ENCODE measurements at places on chromosomes 11 and 22.

DNA sequence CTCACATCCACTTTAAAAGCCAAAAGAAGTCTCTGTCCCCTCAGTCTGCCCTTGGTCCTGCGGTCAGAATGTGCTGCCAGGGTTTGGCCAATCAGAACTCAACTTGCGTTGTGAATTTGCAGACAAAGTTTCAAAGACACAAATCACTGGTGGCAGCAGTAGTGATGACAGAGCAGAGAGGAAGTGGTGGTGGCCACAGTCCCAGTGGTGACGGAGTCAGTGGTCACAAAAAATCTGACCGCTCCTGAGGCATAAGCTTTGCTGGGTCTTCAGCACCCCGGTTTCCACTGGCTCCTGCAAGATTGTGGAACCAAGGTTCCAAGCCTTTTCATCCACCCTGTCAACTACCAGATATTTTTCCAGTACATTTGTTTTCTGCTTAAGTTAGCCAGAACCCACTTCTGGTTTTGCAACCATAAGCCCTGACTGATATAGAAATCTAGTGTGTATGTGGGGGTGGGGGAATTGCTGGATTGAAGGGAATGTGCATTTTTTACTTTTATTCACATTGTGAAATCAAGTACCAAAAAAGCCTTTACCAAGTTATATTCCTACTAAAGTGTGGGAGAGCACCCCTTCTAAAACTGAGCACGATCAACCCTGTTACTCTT lies 112.3 kb downstream of the TMPRSS5 start:
- peak; percentile 43 for DNase-seq

GRCh38 chr22:34296461-34296860 lies 376.2 kb upstream of the LARGE1 start:
- DNase-seq = no peak

DNA sequence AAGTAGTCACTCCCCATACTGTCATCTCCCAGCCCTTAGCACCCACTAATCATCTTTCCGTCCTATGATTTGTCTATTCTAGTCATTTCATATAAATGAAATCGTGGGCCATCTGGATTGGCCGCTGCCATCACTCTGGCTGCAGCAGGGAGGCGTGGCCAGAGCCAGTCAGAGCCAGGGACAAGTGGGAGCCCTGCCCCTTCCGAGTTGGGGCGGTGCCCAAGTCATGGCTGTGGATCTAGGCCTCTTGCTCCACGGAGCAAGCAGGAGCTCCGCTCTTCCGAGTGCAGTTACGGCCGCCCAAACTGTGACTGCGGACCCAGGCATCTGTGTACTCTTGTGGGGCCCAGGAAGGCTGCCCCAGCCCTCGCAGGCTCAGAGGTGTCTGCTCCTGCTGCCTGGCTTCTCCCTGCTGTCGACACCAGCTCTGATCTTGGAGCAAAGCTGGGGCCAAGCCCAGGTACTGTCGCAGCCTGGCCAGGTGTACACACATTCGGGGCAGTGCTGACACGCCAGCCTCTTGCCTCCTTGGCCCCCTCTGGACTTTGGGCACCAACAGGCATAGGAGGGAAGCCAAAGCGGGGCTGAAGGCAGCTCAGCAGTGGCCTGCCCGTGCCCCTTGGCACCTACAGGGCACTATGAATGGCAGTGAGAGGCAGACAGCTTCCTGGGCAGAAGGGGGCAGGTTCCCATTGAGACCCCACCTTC lies 8.4 kb downstream of the MRPL48 start:
- no peak for DNase-seq

DNA sequence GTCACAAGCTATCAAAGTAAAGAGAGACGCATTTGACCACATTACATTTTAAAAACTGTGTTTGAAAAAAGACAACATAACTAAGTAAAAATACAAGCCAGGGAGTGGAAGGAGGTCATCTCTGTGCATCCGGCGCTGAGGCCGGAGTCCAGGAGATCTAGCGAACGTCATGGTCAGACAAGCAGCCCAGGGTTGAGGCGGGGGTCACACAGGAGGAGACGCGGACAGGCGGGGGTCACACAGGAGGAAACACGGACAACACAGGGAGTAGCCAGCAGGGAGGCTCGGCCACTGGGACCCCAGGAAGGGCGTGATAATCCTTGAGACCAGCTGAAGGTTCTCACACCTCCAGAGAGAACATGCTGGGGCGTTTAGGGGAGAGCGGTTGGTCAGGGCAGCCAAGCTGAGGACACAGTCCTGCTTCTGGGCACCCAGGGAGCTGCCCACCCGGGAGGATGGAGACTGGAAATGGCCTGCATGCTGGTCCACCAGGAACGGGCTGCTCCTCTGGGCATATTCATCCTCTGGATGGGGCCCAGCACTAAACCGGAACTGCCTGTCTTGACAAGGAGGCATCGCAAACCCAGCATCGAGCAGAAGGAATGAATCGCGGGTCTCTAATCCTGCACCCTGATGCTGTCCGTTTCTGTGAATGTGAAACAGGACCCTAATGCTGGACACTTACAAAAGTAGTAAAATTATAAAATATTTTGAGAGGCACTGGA lies 40.9 kb upstream of the MUC5AC start:
- no peak for DNase-seq

DNA sequence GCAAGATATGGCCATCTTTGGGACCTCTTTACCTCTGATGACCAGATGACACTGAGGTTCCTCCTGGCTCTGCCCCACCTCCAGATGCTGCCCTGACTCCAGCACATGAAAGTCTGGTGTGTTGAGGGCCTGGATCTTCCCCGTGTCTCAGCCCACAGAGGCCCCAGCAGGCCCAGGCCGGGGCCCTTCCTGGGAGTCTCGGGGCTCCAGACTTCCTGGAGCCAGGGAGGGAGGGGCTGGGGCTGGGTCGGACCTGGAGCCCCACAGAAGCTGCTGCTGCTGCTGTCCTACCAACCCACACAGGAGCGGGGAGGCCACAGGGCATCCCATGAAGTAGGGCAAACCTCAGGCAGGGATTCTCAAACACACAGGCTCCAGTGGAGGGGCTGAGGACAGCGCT lies 32.2 kb upstream of the WNT11 start:
- no peak for DNase-seq

DNA sequence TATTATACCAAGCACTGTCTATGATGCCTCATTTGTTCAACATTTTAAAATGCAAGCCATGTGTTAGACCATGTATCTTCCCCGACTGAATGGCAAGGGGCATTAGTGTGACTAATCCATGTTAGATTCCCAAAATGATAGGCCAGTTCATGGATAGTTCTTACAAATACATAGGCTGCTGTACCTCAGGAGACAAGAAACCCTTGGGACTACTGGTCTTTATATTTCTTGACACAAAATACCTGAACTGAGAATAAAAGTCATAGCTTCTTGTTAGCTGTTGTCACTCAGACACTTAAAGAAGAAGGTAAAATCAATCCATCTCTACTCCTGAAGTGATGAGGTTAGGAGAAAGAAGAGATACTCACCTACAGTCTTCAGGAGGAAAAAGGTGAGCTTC lies at the start of gene OR8D4:
Gene OR8D4, plus strand, starts transcription at position 301 of the 400 bp plus-strand sequence. CDS start 4,265 bp downstream, outside the sequence.
- DNase-seq = no peak

- DNase-seq = no peak
Observed at GRCh38 chr11:83092488-83093384, 21.0 kb upstream of the RAB30 start.

DNA sequence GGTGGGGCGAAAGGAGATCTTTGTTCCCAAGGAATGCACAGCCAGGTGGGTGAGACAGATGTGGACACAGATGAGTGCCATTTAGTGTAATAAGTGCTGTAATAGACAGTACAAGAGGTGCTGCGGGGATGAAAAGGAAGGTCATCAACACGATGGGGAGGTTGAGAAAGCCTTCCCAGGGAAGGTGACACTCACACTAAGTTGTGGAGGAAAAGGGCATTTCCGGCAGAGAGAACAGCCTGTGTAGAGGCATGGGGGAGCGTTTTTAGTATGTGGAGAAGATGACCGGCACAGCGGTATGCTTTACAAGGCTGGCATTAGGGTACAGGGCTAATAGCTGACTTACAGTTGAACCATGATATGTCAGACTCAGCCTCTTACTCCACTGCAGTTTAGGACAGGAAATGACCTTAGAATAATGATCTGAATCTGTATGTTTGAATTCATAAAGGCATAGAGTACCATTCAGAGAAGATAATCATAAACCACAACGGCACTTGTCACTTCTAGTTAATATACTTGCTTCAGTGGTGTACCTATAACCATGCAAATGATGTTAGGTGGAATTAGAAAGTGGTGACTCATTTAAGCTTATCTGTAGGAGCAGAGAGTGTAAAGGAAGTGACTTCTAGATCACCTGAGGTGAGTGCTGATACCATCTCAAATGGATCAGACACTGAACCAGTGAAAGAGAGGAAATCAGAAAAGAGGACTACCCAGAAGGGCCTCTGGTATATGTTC lies 60.6 kb downstream of the FAM83F start:
- no peak for DNase-seq

GRCh38 chr11:104060004-104060794 lies 23.8 kb downstream of the DDI1 start:
- DNase-seq = no peak

DNA sequence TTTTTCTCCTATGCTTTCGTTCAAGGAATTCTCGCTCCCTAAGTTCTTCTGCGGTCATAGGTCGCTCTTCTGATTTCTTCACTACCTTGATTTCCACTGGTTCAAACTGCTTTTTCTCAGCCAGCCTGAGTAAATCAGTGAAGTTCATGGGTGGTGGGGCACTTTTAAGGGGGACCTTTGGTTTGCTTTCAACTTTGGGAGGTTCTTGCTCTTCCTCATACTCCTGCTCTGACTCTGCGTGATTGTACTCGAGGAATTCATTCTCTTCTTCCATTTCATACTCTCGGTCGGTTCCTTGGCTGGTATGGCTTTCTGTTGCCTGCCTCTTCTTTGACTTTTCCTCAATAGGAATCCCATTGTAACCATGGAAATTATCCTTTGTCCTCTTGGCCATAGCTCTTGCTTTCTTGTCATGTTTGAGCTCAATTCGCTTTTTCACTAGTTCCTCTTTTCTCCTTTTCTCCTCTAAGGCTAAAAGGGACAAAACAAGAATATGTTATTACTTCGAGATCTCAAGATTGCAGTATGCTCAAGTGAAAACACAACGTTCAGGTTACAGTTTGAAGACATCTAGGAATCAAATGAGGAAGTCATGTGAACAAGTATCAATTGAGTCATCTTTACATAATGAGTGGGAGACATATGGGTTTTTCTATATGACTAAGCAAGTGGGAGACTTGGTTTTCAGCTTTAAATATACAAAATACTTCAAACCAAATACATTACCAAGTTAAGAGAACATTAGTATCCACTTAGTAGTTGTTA lies 16.2 kb downstream of the MISFA start:
- no peak for DNase-seq

GRCh38 chr11:69216647-69217051 lies 60.9 kb downstream of the SMIM38 start:
- DNase-seq = no peak

- DNase-seq = no peak
Observed at GRCh38 chr11:93967944-93968343, 53.2 kb upstream of the HEPHL1 start.

DNA sequence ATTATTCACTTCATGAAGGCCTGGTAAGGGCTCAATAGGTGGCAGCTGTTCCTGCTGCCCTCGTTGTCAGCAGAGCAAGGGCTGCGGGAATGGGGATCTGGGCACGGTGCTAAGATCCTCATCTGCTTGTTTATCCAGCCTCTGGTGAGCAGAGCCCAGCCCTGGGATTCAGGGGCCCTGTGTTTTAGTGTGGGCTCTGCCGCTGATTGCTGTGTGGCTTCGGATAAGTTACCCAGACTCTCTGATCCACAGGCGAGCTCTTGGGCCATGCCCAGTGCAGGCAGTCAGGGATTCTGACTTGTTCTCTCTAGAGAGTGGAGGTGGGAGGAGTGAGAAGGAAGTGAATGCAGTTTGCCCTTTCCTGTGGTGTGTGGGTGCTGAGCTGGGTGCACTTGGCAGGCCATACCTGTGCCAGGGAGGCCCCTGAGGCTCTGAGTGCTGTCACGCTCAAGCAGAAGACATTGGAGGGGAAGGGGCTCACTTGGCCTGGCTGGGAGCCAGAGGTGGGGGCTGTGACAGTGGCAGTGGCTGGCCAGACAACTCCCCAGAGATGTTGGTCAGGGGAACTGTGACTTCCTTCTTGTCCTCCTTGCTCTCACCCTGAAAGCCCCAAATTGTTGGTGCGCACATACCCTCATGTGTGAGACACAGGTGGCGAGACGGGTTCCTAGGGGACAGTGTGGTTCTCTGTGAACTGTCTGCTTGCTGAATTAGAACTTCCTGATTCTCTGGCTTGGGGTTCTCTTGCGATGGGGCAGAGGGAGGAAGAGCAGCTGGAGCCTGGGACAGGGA lies 43.7 kb downstream of the CD82 start:
- no peak for DNase-seq

DNA sequence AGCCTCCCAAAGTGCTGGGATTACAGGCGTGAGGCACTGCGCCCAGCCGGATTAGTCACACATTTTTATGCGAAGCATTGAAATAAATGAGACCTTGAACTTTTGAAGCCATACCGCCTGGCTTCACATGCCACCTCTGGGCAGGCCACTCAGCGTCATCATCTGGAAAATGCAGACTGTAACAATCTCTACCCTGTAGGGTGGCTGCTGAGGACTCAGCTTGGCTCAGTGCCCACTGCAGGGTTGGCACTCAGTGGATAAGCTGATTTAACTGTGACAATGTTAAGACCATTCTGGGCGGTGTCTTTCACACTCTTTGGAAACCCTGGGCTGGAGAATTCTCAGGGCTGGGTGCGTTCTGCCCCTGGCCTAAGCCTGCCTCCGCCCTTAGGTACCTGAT lies 8.5 kb downstream of the SH3BP1 start:
- no peak for DNase-seq

- no peak for DNase-seq
Observed at GRCh38 chr11:113365895-113366294, 21.7 kb upstream of the ANKK1 start.

DNA sequence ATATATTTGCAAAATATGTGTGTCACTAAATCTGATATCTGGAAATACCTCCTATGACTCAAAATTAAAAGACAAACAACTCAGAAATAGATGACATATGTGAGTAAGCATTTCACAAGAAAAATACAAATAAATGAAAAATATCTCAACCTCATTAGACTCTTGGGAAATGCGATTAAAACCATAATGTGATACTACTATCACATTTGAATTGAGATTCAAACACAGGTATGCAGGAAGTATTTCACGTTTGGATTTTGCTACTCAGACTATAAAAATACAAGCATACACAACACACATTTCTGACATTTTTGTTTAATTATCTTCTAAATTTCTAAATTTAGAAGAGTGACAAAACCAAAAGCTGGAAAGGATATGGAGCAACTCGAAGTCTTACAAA lies 811.9 kb upstream of the LRRC4C start:
- DNase-seq = peak; percentile 2

GRCh38 chr11:45392591-45393091 lies 106.5 kb upstream of the SYT13 start:
- no peak for DNase-seq

- no peak for DNase-seq
Observed at GRCh38 chr22:26095256-26095956, 73.9 kb upstream of the SEZ6L start.

DNA sequence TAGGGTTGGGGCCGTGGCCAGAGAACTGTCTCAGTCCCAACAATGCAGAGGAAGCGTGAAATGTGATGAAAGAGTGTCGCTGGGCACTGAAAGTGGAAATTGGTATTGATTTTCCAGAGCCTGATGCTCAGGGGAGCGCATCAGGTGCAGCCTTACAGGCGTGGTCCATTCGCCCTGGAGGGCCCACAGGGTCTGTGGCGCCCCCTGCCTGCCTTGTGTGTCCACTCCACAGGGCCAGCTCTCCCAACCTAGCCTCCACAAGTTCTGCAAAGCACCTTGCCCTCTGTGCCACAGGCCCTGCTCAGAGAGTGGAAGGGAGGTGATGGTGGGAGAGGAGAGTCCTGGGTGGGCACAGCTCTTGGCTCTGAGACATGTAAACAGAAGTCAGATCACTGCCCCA lies 54.9 kb upstream of the LMO1 start:
- no peak for DNase-seq
